ENCODE measurements at places on chromosomes 7 and 10. TPM values are rescaled to one million over a fixed set of nuclear protein-coding genes. Genes with fewer than 3 reads are reported as not detected.

The ELAPOR2 gene
- polyA plus RNA-seq = 11.3 TPM

The EMX2 gene
- polyA plus RNA-seq = not detected

The PLEKHS1 gene
- polyA plus RNA-seq = 0.06 TPM

The SPDYE6 gene
- not detected for polyA plus RNA-seq

The ZP3 gene
- polyA plus RNA-seq = 4.5 TPM

The MEOX2 gene
- polyA plus RNA-seq = not detected

The PIP gene
- polyA plus RNA-seq = not detected

The FAM131B gene
- polyA plus RNA-seq = not detected

The SPDYE2 gene
- polyA plus RNA-seq = 0.07 TPM

The ABCB1 gene
- 8.5 TPM for polyA plus RNA-seq

The MYL7 gene
- polyA plus RNA-seq = not detected

The CARD11 gene
- polyA plus RNA-seq = 125 TPM

The FAM25C gene
- not detected for polyA plus RNA-seq

The PTPRN2 gene
- 5.0 TPM for polyA plus RNA-seq

The DLD gene
- 77.2 TPM for polyA plus RNA-seq

The ITGA8 gene
- polyA plus RNA-seq = not detected

The PCLO gene
- 0.27 TPM for polyA plus RNA-seq

The GIMAP5 gene
- 0.66 TPM for polyA plus RNA-seq

The SMKR1 gene
- polyA plus RNA-seq = 0.58 TPM

The PTER gene
- polyA plus RNA-seq = 7.4 TPM

The ZNF273 gene
- polyA plus RNA-seq = 7.6 TPM

The AP1S1 gene
- 15.5 TPM for polyA plus RNA-seq

The PHYHIPL gene
- polyA plus RNA-seq = not detected

The TIMM23 gene
- 21.1 TPM for polyA plus RNA-seq

The DLX6 gene
- not detected for polyA plus RNA-seq

The HGF gene
- polyA plus RNA-seq = 0.25 TPM

The GSDME gene
- polyA plus RNA-seq = 3.0 TPM

The XRCC2 gene
- 0.66 TPM for polyA plus RNA-seq

The IFIT2 gene
- polyA plus RNA-seq = 3.6 TPM

The TBXAS1 gene
- polyA plus RNA-seq = 5.4 TPM

The ZNF786 gene
- 6.4 TPM for polyA plus RNA-seq

The LOXL4 gene
- polyA plus RNA-seq = 0.12 TPM

The TDRD1 gene
- polyA plus RNA-seq = 0.03 TPM

The CRPPA gene
- polyA plus RNA-seq = 0.10 TPM

The PNLIP gene
- not detected for polyA plus RNA-seq

The CACNB2 gene
- polyA plus RNA-seq = not detected

The VWDE gene
- polyA plus RNA-seq = 0.03 TPM
